Naive thymus-derived CD8-positive, alpha-beta T cell (primary cell): ENCODE measurements at places on chromosomes 4 and X. TPM values are rescaled to one million over a fixed set of nuclear protein-coding genes. Genes with fewer than 3 reads are reported as not detected.
A peak's percentile ranks its signal among the peaks of the same experiment; 100 is the strongest.

DNA sequence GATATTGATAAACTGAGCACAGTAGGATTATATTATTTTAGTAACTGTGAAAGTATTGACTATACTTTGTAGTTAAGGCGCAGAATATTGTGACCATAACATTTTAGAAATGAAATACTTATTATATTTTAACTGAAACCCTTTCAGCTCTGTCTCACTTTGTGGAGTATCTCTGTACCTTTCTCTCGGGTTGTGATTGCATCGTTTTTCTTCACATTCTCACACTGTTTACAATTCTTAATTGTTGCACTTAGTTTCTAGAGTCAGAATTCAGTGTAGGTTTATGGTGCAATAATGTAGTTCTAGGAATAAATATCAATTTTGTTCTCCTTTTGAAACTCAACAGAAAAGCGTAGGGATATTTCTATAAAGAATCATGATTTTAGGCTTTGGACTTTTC, 57.7 kb downstream of the UGT2B7 start:
- H3K27ac ChIP-seq, result no peak overlapping the region
- no peak for DNase-seq
- H3K4me3 ChIP-seq, result no peak overlapping the region
- no peaks in the 10 kb centered on the region for H3K27me3 ChIP-seq
- H3K36me3 ChIP-seq, result no peaks in the 10 kb centered on the region
- H3K4me1 ChIP-seq, result no peaks in the 10 kb centered on the region

Gene SORCS2
- not detected for total RNA-seq

- DNase-seq, result no peak
- H3K4me1 ChIP-seq, result no peaks in the 10 kb centered on the region
- no peak overlapping the region for H3K27ac ChIP-seq
Observed at GRCh38 chr4:95590615-95591014, 41.8 kb upstream of the UNC5C start.

Gene CD40LG
- 0.19 TPM for total RNA-seq

Gene PRDM5
- 3.8 TPM for total RNA-seq

DNA sequence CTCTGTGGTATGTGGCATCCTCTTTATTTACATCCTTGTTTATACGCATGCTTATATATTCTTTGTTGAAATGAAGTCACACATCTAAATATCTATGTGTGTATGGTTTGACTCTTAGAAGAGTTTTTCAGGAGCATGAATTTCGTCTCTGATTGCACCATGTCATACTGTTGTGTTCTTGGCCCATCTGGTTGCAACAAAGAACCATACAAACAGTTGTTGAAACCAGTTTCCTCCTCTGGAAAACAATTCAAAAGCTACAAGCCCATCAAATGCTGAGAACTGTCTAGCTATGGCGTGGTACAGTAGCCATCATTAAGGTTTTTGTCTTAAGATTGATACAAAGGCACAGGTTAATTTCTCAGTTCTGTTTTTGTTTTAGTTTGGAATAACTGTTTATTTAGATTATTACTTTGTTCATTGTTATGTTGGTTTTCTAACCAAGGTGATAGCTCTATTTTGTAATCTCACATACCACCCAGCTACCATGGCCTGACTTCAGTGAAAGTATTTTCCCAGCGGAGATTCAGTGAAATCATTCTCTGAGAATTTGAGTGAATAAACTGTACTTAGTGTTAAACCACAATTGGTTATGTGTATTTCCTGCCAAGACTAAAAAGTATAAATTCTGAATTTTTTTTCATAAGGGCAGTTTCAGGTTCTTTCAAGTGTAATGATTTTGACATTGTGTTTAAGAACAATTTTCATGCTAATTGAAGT, 91.0 kb downstream of the ARHGAP24 start:
- DNase-seq, result no peak
- no peak overlapping the region for H3K4me3 ChIP-seq
- H3K27ac ChIP-seq, result no peak overlapping the region

Gene SASH3
- total RNA-seq, result 158 TPM

GRCh38 chrX:22025751-22026150, 6.4 kb upstream of the PHEX start:
- H3K36me3 ChIP-seq, result no peaks in the 10 kb centered on the region
- no peak for DNase-seq
- peaks cover 6% of the 10 kb centered on the region for H3K4me1 ChIP-seq
- no peak overlapping the region for H3K27ac ChIP-seq
- H3K4me3 ChIP-seq, result no peak overlapping the region

DNA sequence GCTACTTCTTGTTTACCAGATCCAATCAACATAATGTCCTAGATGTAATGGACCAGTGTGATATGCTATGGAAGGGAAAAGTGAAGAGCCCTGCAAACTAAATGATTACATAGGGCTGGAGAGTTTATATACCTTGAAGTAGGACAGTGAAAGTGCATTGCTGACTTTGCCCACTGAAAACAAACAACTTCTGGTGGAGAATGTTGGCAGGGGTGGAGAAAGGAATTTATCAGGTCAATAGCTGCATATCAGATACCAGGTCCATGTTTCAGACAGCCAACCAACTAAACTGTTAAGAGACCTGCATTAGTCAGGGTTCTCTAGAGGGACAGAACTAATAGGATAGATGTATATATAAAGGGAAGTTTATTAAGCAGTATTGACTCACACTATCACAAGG, 82.4 kb downstream of the DCUN1D4 start:
- no peak overlapping the region for H3K27ac ChIP-seq
- peaks cover 2% of the 10 kb centered on the region for H3K27me3 ChIP-seq
- H3K4me3 ChIP-seq, result no peak overlapping the region
- DNase-seq, result no peak
- no peaks in the 10 kb centered on the region for H3K4me1 ChIP-seq

GRCh38 chr4:110613745-110614144, 9.1 kb downstream of the PITX2 start:
- no peaks in the 10 kb centered on the region for H3K36me3 ChIP-seq
- H3K4me1 ChIP-seq, result peaks cover 12% of the 10 kb centered on the region
- peaks cover 44% of the 10 kb centered on the region for H3K27me3 ChIP-seq
- H3K4me3 ChIP-seq, result no peak overlapping the region

- no peaks in the 10 kb centered on the region for H3K36me3 ChIP-seq
- H3K27ac ChIP-seq, result peak overlapping the region; percentile 78
- H3K27me3 ChIP-seq, result no peaks in the 10 kb centered on the region
- H3K4me3 ChIP-seq, result no peak overlapping the region
- DNase-seq, result no peak
Observed at GRCh38 chr4:81503586-81503985, 31.9 kb upstream of the RASGEF1B start.

Gene NAA11
- total RNA-seq, result not detected

GRCh38 chrX:113980953-113981352, 602.9 kb upstream of the HTR2C start:
- no peaks in the 10 kb centered on the region for H3K4me1 ChIP-seq
- H3K4me3 ChIP-seq, result no peak overlapping the region
- H3K36me3 ChIP-seq, result no peaks in the 10 kb centered on the region
- DNase-seq, result no peak

DNA sequence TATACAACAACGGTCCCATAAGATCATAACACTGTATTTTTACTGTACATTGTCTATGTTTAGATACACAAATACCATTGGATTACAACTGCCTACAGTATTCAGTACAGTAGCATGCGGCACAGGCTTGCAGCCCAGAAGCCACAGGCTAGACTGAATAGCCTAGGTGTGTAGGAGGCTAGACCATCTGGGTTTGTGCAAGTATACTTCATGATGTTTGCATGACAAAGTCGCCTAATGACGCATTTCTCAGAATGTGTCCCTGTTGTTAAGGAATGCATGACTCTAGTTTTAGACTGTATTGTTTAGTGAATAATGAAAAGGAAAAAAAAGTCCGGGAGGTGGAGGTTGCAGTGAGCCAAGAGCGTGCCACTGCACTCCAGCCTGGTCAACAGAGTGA, 56.5 kb upstream of the C4orf50 start:
- DNase-seq, result no peak
- H3K27me3 ChIP-seq, result peaks cover 5% of the 10 kb centered on the region
- no peak overlapping the region for H3K27ac ChIP-seq

Gene MCF2
- total RNA-seq, result 1.3 TPM

DNA sequence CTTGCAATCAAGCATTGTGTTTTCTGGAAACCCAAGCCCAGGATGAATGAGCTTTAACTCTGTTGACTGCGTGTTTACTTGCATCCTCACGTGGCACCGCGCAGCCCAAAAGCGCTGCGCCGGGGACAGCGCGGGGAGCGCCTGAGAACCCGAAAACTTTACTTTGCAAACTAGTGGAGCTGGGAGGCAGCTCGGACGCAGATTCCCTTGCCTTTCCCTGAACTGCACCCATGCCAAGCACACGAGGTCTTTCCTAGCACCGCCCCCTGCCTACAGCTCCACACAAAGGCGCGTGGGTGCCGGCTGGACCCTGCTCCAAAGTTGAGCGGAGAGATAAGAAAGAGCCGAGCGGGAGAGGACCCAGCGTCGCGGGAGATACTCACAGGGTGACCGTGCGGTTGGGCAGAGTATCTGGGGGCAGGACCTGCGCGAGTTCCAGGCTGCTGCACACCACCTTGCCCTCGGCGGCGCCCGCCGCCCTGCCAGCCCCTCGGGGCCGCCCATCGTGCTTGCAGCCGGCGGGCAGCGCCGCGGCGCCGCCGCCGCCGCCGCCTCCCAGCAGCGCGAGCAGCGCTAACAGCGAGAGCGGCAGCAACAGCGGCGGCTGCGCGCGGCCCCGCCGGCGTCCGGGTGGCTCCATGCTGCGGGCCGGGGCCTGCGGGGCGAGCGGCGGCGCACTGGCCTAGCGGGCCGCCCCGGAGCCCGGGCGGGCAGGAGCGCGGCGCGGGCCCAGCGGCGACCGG, 550 bp downstream of the ADGRA3 start:
- peaks cover 17% of the 10 kb centered on the region for H3K4me1 ChIP-seq
- peak; percentile 36 for DNase-seq
- H3K36me3 ChIP-seq, result no peaks in the 10 kb centered on the region
- no peak overlapping the region for H3K27ac ChIP-seq

GRCh38 chrX:105267167-105267566, 46.7 kb upstream of the TEX13A start:
- no peaks in the 10 kb centered on the region for H3K4me1 ChIP-seq
- no peaks in the 10 kb centered on the region for H3K36me3 ChIP-seq
- H3K27ac ChIP-seq, result no peak overlapping the region
- no peak overlapping the region for H3K4me3 ChIP-seq
- no peak for DNase-seq

Gene UGT2B11
- not detected for total RNA-seq

Gene PPBP
- not detected for total RNA-seq

GRCh38 chr4:68927165-68927564, 24.4 kb downstream of the UGT2A3 start:
- H3K27ac ChIP-seq, result no peak overlapping the region
- H3K36me3 ChIP-seq, result peaks cover 9% of the 10 kb centered on the region
- DNase-seq, result no peak

DNA sequence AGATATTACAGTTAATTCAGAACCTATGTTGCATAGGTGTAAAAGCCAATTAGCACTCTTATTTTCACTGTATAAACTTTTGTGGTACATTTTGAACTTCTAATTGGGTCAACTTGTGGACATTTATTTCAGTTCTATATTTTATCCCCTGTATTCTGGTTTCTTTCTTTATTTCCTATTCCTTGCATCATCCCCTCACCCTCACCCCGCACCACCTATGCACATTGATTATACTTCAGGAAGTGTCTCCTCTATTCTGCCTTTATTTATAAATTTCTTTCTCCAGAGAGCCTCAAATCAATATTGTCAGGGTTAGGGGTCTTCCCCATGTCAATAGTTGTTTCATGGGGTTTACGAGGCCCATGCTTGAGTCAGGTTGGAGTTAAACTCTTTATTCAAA, 83.1 kb downstream of the TEX13C start:
- H3K27me3 ChIP-seq, result no peaks in the 10 kb centered on the region
- no peak overlapping the region for H3K4me3 ChIP-seq
- no peak overlapping the region for H3K27ac ChIP-seq
- DNase-seq, result no peak
- no peaks in the 10 kb centered on the region for H3K4me1 ChIP-seq
- H3K36me3 ChIP-seq, result no peaks in the 10 kb centered on the region

Gene NLGN3
- total RNA-seq, result 3.1 TPM

GRCh38 chr4:182528819-182529218, 285.6 kb downstream of the TENM3 start:
- DNase-seq, result no peak
- peaks cover 14% of the 10 kb centered on the region for H3K27me3 ChIP-seq
- no peak overlapping the region for H3K27ac ChIP-seq
- H3K36me3 ChIP-seq, result no peaks in the 10 kb centered on the region

DNA sequence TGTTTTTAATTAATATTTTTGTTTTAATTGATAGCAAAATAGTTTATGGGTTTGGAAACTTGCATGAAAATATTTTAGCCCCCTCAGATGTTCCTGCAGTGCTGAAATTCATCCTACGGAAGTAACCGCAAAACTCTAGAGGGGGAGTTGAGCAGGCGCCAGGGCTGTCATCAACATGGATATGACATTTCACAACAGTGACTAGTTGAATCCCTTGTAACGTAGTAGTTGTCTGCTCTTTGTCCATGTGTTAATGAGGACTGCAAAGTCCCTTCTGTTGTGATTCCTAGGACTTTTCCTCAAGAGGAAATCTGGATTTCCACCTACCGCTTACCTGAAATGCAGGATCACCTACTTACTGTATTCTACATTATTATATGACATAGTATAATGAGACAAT, 40.4 kb downstream of the MAP7D3 start:
- H3K36me3 ChIP-seq, result peaks cover 2% of the 10 kb centered on the region
- DNase-seq, result no peak
- peaks cover 15% of the 10 kb centered on the region for H3K4me1 ChIP-seq
- H3K27ac ChIP-seq, result no peak overlapping the region
- H3K27me3 ChIP-seq, result no peaks in the 10 kb centered on the region

Gene AGTR2
- total RNA-seq, result not detected

Gene MTNR1A
- not detected for total RNA-seq

Gene GNRHR
- total RNA-seq, result not detected

- H3K36me3 ChIP-seq, result no peaks in the 10 kb centered on the region
- no peak overlapping the region for H3K27ac ChIP-seq
- no peak for DNase-seq
- peaks cover 3% of the 10 kb centered on the region for H3K4me1 ChIP-seq
- no peak overlapping the region for H3K4me3 ChIP-seq
- peaks cover 22% of the 10 kb centered on the region for H3K27me3 ChIP-seq
Observed at GRCh38 chr4:87843936-87844335, 11.2 kb downstream of the MEPE start.

DNA sequence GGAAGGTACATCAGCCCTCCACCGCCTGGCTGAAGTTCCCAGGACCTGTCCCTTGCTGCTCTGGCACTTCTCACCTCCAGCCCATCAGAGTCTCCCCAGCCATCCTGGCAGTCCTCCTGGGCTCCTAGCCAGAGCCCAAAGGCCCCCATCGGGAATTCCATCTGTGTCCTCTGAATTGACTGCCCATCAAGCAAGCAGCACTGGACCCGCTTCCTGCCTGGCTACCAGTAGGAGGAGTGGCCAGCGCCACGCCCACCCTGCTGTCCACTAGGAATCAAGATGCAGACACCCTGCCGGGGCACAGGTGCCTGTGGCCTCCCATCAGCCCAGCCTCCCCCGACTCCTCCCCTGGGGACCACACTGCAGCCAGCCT, 47.2 kb downstream of the C4orf50 start:
- no peak for DNase-seq
- no peak overlapping the region for H3K27ac ChIP-seq
- no peaks in the 10 kb centered on the region for H3K4me1 ChIP-seq
- no peak overlapping the region for H3K4me3 ChIP-seq
- peaks cover 13% of the 10 kb centered on the region for H3K27me3 ChIP-seq
